Central memory CD8-positive, alpha-beta T cell (primary cell): ENCODE measurements at places on chromosomes 7 and 10.

DNA sequence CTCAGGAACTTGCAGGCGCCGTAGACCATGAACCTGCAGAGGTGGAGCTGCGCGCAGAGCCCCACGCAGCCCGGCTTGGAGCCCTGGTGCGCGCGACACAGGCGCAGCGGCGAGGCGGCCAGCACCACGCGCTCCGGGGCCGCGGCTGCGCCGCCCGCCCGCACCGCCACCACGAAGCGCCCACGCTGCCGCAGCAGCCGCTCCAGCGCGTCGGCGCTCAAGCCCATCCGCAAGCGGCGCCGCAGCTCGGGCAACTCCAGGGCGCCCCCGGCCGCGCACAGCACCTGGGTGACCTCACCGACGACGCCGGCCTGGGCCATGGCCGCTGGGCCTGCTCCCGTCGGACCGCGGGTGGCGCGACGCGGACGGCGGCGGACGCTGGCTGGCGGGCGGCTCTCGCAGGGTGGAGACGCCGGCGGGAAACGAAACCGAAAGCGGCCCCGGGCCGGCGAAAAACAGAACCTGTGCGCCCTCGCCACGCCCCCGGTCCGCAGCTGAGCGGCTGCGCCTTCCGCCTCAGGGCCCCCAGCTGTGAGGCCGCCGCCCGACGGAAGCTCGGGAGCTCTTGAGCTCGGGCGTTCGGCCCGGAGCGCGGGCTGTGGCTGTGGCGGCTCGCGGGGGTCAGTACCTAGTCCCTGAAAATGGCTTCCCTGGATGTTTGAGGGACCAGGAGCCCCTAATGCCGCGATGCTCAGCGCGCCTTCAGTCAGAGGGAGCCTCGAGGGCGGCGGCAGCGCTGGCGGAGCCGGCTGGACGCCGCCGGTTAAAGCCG lies at the start of gene PARP12:
Gene PARP12 (minus strand): TSS at position 424 of the 772 bp plus-strand sequence. CDS start 104 bp downstream, at position 320.
- DNase-seq = peak; percentile 75

DNA sequence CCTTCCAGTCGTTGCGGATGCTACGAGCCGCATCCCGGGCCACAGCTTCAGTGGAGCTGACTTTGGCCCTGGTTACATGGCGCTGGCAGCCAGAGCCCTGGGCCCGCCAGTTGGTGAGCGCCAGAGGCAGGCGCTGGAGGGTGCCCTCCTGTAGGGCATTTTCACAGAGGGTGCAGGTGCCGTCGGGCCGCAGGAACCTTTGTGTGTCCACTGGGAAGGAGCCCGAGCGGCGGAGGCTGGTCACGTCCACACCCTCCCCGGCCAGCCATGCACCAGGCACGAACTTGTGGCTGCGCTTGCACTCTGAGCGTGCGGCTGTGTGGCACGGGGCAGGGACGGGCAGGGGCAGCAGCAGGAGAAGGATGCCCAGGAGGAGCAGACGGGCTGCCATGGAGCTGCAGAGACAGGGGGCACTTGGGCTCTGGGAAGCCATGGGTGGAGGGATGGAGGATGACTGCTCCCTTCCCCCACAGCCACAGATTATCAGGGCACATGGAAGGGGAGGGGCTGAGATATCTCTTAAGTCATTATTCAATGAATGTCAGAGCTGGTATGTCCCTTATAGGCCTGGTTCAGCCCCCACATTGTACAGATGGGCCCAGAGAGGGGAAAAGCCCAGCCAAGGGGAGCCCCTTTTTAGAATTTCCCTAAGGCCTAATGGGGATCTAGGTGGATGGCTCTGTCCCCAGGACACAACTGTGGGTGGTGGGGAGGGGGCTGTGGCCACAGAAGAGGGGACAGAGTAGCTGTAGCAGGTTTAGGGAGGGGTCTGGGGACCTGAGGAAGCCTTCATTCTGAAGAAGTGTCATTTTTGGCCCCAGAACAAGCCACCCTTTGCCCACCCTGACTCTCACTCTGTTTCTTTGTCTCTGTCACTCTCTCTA lies 1.8 kb downstream of the PRF1 start:
- DNase-seq = no peak

DNA sequence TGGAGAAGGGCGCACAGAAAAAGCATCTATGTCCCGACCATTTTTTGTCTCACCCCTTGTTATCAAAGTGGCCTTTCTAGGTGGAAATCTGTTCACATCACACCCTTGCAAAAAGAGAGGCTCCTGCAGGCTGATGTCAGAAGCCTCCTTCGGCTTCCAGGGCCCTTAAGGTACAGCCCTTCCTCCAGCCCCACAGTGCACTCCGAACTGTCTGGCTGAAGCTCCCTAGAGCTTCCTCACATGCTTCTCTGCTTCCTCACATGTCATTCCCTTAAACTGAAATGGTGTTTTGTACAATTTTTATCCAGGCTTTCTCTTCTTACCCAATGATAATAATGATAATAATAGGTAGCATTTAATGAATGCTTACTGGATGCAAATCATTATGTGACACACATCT lies 210.3 kb downstream of the INHBA start:
- no peak for DNase-seq

GRCh38 chr10:19847321-19847720 lies 31.1 kb downstream of the PLXDC2 start:
- no peak for DNase-seq

DNA sequence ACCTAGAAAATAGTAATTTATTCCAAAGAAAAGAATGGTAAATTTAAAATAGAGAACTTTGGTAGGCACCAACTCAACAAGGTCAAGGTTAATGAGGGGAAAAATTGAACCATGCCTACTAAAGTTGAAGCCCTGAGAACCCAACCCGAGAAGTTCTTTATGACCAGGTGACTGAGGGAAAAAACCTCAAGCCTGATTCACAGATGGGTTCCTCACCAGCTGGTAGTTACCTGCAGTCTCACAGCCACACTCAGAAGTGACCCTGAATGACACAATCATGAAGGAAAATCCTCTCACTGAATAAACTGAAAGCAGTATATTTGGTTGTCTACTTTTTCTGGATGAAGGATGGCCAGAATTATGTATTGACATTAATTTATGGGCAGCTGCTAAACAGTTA lies 7.0 kb downstream of the C10orf67 start:
- no peak for DNase-seq

DNA sequence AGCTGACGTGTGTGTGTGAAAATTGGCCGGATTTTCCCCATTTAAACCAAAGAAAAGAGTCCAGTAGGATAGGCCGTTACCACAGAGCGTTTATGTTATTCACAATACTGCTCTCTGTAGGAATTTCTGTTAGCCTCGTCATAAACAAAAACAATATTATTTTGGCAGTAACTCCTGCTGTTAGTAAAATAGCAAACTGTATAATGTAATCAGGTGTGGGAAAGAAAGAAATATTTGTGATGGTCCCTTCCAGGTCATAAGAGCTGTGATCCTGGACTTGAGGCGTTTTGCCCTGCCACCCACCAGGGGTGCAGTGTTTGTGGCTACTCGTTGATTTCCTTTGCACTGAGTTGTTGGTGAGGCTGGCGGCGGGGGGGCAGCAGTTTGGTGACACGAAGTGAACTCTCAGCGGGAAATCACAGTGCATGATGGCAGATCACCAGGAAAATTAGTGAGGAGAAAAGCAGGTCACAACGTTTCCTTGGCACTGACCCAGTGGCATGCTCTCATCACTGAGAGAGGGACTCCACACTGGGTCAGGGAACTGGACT lies 2.8 kb downstream of the EEPD1 start:
- no peak for DNase-seq

DNA sequence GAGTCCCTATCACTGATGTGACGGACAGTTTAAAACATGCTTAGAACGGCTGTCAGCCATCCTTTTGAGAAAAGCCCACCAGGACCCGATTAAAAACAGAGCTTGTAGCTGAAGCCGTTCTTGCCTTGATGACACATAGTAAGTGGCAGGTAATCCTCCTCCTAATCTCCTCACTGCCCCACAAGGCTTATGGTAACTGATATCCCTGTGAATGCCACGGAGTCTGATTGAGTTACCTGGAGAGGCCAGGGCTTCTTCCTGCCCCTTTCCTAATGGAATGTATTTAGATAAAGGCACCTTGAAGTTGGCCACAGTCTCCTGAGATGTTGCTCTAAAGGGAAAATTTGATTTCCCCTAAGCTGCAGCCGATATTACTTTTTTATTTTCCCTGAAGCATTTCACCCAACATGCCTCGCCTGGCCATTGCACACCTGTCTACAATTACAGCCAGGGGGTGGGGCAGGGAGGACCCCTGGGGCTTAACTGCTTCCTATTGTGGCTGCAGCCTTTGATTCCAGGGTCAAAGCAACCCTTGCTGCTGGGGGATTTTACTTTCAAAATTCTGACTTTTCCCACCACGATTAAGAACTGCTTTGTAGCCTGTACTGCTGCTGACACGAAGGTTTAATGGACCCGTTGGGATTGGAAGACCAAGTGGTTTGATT lies 169.0 kb upstream of the GPR26 start:
- DNase-seq = no peak

- DNase-seq = no peak
Observed at GRCh38 chr7:13327669-13328068, 640.2 kb downstream of the ARL4A start.

GRCh38 chr10:11082526-11082925 lies 64.9 kb downstream of the CELF2 start:
- DNase-seq = no peak

GRCh38 chr7:80132594-80132993 lies 2.0 kb upstream of the GNAI1 start:
- no peak for DNase-seq

DNA sequence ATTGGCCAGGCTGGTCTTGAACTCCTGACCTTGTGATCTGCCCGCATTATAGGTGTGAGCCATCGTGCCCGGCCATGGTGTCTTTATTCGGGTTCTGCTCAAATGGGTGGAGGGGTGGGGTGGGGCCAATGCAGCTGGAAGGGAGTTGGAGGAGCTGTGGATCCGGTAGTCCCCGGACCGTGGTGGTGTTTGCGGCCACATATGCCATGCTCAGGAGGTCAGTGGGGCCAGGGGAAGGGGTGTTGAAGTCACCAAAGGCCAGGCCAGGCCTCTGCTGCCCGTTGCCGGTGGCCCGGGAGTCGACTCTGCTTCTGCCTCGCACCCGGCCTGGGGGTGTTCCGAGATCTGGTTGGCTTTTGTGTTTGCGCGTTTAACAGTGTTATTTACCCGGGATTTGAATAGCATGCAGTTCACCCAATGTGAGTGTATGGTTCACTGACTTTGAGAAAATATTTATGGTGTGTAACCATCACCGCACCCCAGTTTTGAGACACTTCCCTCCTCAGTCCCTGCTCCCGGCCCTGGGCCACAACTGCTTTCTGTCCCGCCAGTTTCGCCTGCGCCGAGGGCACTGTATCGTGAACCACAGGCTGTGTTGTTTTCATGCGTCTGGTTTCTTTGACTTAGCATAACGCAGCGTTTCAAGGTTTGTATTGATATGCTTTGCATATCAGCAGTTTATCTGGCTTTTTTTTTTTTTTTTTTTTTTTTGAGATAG lies 10.7 kb downstream of the INPP5A start:
- no peak for DNase-seq

DNA sequence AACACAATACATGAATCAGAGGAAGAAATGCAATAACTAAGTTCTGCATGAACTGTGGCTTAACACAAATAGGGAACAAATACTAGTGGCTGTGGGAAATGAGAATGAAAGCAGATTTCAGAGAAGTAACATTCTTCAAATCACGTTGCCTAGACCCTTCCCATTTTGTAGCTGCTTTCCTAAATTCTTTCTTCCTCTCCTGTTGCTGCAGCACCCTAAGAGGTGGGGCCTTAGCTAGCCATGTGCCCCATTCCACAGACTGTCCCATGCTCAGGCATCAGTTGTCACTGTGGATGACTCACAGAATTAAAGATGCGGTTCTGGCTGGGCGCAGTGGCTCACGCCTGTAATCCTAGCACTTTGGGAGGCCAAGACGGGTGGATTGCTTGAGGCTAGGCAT lies 704.7 kb upstream of the C7orf33 start:
- DNase-seq = no peak

GRCh38 chr10:6347391-6347951 lies 144.7 kb downstream of the PFKFB3 start:
- DNase-seq = peak; percentile 54

GRCh38 chr10:126598009-126598408 lies 72.5 kb downstream of the C10orf90 start:
- DNase-seq = no peak

DNA sequence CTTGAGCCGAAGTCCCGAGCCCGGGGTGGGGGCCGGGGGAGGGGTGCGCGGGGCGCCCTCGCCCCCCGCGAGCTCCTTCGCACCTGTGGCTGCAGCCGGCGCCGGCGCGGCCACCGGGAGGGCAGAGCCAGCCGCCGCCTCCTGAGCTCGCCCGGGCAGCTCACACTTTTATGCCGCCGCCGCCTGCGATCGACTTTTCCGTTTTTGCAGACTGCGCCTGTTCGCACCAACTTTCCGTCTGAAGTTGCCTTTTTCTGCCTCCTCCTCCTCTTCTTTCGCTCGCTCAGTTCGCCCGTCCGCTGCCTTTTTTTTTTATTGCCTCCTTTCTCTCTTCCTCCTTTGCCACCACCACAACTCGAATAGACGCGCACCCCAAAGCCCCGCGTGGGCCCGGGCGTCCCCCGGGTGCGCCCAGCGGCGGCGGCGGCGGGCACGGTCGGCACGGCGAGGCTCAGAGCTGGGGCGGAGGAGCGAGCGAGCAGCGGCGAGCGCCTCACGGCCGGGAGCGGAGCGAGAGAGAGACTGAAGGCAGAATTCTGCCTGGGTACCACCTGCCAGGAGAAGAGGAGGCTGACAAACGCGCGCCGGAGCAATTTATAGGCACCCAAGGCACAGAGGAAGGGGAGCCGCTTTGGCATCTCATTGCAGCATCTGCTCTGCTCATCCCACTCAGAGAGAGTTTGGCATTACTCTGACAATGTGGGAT lies at the start of gene C1QL3:
Gene C1QL3 (minus strand): TSS at position 569 of the 706 bp plus-strand sequence. CDS start 814 bp downstream, outside the sequence.
- DNase-seq = no peak

DNA sequence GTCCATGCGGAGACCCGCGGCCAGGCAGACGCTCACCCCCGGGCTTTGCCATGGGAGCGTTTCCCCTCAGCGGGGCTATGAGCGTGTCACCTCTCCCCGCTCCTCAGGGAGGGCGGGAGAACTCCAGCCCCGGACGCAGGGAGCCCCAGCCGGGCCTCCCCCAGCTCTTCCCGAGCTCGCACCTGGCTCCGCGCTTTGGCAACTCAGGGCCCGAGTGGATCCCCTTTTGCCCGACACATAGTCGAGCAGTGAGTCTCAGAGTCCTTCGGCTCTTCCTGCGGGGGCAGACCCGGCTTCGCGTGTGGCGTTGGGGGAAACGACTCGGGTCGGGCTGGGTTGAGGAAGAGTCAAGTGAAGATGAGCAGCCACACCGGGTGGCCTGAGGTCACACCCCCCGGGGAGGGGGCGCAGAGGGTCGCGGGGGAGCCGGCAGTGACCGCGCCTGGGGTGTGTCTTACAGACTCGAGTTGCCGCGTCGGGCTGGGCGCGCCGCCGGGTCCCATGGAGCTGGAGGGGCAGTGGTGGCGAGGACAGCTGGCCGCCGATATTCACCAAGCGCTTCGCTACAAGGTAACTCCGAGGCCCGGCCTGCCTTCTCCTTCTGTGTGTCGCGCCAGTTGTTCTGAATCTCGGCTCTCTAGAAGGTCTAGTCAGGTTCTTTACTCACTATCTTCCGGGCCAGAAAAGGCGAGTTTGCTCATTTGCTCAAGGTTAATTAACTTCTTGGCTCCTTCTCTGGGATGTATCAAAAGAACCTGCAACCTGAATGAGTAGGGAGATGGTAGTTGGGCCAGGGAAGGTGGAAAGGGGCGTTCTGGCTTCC lies 721 bp downstream of the CCNJ start:
- peak; percentile 36 for DNase-seq
